ENCODE measurements at places on chromosomes 13 and 19.

DNA sequence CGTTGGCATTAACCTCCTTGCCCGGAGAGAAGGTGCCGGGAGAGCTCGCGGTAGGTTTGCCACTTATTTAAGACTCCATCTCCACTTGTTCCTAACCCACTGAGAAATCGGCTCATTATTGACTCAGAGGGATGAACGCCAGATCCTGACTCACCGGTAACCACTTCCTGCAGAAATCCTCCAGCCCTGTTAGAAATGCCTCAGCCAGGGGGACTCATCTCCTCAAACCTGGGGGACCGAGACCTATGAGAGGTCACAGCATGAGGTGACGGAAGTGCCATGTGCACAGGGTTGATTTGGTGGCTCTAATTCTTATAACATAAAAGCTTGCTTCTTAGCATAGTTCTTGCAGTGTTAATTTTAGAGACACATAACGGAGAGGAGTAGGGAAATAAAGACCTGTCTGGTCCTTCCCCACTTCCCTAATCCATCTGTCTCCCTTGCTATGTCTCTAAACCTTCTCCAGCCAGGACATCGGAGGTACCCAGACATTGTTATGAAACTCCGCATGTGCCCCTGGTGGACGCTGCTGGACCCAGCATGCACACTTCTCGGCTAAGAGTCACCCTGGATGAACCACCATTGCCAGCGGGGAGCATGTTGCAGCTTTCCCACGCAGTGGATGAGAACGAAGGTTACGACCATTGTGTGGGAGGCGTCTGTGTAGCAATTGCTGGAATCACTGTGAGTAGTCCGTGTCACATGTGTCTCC lies 158.9 kb downstream of the EFNB2 start:
- no peak for DNase-seq

GRCh38 chr13:95204231-95204765 lies 97.0 kb downstream of the ABCC4 start:
- DNase-seq: no peak

DNA sequence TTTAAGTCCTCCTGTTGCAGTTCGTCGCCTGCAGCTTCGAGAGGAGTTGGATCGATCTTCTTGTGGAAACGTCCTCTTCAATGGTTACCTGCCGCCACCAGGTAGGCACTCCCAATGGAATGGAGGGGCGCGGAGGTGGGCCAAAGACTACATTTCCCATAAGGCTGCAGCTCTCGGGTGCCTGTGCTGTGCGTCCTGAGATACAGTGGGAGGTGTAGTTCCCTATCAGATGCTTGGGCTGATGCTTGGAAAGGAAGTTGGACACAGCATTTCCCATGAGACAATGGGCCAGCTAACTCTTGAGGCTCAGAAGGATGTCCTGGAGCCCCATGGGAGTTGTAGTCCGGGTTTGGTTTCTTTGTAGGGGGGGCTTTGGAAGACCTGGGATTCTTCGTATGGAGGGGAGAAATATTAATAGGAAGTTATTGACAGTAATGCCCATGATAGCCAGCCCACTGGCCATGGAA lies 1.8 kb downstream of the SHKBP1 start:
- DNase-seq: no peak

DNA sequence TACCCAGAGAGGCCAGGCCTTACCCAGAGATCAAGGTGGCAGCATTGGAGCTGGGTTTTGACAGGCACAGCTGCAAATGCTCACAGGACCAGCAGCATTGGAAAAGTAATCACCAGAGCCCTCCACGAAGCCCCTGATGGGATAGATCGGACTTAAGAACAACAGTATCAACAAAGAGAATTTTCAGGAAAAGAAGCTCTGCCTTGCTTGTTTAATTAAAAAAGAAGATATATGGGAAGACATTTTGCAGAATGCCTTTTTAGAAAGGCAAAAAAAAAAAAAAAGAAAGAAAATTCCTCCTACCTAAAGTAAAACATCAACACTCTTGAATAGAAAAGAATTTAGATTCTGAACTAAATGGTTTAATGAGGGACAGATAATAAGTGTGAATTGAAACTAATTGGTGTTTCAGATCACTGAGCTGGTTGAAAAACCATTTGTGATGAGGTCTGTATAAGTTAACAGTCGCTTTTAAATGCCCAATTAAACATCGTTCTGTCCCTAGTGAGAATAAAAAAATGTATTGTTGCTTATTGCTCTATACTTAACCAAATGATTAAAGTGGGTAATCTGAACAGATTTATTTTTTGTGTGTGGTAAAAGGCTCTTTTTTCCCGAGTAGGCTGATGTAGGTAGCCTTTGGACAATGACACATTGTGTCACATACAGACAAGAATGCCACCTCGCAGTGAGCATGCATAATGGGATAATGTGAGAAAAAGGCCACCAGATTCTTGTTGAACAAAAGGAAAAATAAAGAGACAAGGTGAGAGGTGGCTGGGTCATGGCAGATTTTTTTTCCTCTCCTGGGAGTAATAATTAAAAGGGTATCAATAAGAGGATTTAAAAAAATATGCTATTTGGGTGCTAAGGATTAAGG lies 93.0 kb upstream of the ARGLU1 start:
- DNase-seq: no peak

DNA sequence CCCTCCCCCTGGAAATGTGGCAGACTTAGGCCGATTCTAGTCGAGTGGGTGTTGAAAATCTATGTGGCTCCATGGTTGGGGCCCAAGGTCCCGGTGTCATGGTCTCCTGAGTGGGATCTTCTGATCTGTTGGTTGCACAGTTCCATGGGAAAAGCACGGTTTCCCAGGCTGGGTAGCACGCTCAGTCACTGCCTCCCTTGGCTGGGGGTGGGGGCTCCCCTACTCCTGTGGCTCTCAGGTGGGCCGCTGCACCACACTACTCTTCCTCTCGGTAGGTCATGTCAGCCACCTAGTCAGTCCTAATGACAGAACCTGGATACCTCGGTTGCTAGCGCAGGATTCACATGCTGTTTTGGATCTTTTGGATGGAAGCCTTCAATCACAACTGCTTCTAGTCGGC lies 247.0 kb downstream of the SPRY2 start:
- DNase-seq: no peak

DNA sequence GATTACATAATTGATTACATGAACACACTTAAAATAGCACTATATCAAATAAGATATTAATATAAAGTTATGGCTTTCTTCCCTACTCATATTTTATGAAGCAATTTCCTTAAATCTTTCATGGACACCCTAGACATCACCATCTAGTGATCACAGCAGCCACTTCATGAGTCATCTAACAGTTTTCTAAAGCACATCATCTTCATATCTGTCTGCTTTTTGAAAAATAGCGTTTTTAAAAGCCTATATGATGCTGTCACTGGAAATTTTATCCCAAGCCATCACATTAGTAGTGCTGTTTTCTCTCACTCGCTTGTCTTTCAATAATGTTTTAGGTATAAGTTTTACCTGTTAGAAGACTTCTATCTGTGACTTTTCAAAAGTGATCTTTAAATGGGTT lies 326.1 kb downstream of the SLITRK6 start:
- DNase-seq: no peak

GRCh38 chr19:44260343-44260681 lies 626 bp downstream of the ZNF233 start:
- DNase-seq: no peak

DNA sequence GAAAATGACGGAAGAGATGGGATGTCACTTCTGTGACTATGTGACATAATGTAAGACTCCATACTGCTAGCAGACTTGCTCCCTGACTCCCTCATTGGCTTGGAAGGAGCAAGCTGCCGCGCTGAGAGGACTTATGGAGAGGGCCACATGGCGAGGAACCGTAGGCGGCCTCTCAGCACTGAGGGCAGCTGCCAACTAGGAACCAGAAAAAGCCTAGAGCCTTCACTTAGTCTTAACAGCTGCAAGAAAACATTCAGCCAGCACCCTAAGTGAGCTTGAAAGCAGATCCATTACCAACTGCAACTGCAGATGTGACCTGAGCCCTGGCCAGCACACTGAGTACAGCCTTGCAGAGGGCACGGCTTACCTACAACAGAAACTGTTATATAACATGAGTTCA lies 33.9 kb downstream of the USP12 start:
- no peak for DNase-seq

GRCh38 chr13:28415994-28416421 lies 78.9 kb downstream of the FLT1 start:
- DNase-seq: no peak

DNA sequence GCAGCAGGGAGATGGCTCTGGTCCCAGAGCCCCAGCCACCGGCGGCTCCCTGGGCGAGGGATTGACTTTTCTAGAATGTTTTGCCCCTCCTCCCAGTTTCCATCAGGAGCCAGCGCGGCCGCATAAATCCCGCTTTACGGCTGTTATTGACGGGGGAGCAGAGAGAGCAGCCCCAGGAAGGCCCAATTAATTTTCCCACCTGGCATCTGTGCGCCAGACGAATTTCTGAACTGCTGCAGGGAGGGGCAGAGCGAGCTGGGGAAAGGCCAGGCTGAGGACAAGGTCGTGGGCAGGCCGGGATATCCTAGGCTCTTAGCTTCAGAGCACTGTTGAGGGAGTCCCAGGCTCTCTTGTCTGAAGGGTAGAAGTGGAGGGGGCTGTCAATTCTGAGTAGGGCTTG lies 24.7 kb downstream of the ZNRF4 start:
- DNase-seq: no peak

DNA sequence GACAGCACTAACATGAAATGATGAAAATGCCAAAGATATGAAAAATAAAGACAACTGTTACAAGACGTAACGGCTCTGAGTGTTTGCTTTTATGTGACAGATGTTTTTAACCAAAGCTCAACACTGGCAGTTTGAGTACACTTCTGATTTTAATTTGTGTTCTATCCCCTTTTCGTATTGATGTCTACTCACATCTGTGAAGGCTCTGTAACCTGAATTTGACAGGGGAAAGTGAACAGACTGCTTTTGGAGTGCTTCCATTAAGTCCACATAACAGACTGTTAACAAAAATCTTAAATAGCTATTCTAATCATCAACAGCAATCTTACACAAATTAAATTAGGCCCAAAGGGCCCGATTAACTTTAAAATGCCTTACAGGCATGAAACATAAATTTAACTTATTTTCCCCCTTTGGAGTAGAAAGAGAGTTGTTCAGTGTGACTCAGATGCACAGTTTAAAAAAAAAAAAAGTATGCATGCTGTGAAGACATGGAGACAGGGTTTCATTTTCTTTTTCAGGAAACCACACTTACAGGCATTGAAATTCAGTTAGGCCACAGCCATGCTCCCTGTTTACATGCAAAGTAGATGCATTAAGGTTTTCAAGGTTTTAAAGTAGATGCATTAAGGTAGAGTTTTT lies 16.3 kb upstream of the RNASEH2B start:
- DNase-seq: no peak

- no peak for DNase-seq
Observed at GRCh38 chr13:50713523-50714248, 129.8 kb downstream of the DLEU7 start.

GRCh38 chr19:21677696-21678418 lies 89.5 kb downstream of the ZNF100 start:
- DNase-seq: no peak

DNA sequence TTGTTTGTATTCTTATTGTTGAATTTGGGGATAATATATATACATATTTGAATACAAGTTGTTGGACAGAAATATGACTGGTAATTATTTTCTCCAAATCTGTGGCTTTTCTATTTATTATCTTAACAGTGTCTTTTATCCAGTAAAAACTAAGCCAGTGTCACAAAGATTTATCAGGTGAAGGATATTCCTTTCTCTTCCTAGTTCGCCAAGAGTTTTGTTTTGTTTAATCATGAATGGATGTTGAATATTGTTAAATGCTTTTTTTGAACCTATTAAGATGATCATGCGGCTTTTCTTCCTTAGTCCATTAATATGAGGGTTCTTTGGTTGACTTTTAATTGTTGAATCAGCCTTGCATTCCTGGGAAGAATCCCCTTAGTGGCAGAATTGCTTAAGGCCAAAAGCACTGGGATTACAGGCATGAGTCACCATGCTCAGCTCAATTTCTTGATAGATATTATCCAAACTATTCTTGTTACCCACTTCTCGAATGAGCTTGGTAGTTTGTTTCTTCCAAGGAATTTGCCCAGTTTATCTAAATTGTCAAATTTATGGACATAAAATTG lies 53.3 kb downstream of the TEX26 start:
- DNase-seq: no peak

Measured in stimulated activated CD8-positive, alpha-beta memory T cell treated with anti-CD3 and anti-CD28 coated beads, Interleukin-4, amount 100 ng/mL, for 1 hour (primary cell).